ENCODE measurements at places on chromosomes 3 and 15. TPM values are rescaled to one million over a fixed set of nuclear protein-coding genes. Genes with fewer than 3 reads are reported as not detected.

The PARP15 gene
- total RNA-seq, result 37.1 TPM

The MGA gene
- 40.2 TPM for total RNA-seq

The SPINT1 gene
- total RNA-seq, result 3.7 TPM

The FBXW12 gene
- total RNA-seq, result not detected

The NEO1 gene
- 4.5 TPM for total RNA-seq

The KBTBD13 gene
- total RNA-seq, result not detected

The TEX264 gene
- 68.3 TPM for total RNA-seq
